ENCODE measurements at places on chromosomes 1 and 21.

GRCh38 chr1:84691122-84691783, 992 bp upstream of the SSX2IP start:
- DNase-seq, result no peak

- no peak for DNase-seq
Observed at GRCh38 chr1:22709891-22710700, 543 bp upstream of the EPHB2 start.

DNA sequence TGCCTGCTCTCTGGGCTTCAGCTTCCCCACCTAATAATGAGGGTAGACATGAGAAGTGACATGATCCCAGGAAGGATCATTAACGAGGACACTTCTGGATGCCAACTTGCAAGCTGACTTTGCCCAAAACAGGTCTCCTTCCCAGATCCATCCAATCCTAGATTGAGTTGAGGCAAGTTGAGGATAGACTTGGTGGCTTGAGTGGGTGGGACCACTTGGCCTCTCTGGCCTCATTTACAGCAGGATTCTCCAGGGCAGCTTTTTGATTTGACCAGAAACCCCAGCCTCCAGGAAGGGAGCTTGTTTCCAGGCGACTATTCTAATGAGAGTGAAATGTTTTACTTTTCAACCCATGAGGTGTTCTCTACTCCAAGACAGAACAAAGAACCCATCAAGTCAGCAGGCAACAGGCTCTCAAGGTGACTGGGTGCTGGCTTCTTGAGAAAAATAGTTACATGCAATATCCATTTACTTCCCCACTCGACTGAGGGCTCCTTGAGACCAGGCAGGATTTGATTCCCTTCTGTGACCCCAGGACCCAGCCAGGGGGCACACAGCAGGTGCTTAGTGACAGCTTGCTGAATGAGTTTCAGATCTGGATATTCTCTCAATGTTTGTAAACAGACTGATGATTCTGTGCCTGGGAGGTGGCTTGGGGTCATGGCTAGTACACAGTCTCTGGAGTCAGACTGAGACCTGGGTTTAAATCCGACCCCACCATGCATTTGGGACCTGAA, 128.2 kb downstream of the DMRTB1 start:
- DNase-seq, result peak; percentile 71

GRCh38 chr1:19421365-19421764, 64.0 kb downstream of the CAPZB start:
- DNase-seq, result no peak

- DNase-seq, result no peak
Observed at GRCh38 chr1:67721650-67722291, 36.8 kb downstream of the GADD45A start.

GRCh38 chr1:4083231-4084047, 183.4 kb upstream of the C1orf174 start:
- no peak for DNase-seq

- DNase-seq, result no peak
Observed at GRCh38 chr1:2971609-2972008, 49.7 kb upstream of the ACTRT2 start.

DNA sequence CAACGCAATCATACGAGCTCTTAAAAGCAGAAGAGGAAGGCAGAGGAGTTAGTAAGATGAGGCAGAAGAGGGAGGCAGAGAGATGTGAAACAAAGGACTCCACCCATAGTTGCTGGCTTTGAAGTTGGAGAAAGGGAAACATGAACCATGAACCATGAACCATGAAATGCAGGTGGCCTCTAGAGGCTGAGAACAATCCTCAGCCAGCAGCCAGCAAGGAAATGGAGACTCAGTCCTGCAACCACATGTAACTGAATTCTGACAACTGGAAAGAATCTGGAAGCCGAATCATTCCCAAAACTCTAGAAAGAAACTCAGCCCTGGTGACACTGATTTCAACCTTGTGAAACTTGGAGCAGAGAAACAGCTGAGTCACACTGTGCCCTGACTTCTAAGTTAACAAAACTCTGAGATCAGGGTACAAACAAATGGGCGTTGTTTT, 10.1 kb downstream of the DIPK1A start:
- no peak for DNase-seq

DNA sequence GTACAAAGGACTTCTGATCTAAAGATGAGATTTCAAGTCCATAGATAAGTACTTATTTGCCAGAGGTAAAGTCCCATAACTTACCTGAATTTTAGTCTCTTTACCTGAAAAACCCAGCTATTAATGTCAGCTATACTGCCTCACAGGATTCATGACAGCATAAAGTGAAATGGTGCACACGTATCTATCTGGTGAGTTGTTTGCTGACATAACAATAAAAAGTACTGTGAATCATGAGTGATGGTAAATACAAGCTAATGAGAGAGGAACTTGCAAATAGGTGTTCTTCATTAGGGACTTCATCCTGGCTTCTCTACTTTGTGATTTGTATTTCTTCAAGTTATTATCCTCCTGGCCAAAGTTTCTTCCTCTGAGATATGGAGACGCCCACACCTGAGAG, 225.1 kb upstream of the C8B start:
- no peak for DNase-seq

GRCh38 chr1:235888119-235888643, 21.5 kb upstream of the LYST start:
- DNase-seq, result no peak

DNA sequence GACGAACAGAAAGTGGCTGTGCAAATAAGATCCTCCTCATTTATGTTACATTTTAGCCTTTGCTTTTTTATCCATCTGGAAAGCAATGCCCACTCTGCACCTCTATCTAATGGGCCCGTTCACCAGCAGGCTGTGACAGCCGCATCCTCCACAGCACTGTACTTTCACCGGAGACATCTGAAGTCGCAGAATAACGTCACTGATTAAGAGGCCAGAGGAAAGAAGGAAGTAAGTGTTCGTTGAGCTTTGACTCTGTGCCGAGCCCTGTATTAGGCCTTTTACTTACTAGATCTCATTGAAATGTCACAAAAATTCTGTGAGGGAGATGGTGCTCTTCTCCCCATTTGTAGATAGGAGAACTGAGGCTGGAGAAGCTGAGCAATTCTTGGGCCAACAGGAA, 62.3 kb downstream of the KAZN start:
- DNase-seq, result no peak

- no peak for DNase-seq
Observed at GRCh38 chr1:204563307-204563706, 47.1 kb downstream of the MDM4 start.

DNA sequence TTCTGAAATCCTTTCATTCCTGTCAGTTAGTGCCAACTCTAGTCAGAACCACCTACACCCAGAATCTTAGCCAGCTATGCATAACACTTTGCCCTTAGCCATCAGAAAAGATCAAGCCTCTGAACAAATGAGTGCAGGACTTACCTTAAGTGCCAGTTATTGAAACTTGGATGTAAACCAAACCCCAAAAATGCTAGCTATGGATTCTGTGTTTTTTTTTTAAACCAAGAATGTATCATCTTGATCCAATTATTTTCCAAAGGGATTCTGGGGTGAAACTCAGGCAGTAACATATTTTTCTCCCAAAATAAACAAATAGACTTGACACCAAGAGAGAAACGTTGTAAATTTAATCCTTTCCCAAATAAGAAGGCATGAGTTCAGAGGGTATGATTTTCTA, 538.6 kb upstream of the ADAMTS5 start:
- no peak for DNase-seq

GRCh38 chr1:200381256-200381984, 28.4 kb downstream of the ZNF281 start:
- no peak for DNase-seq

DNA sequence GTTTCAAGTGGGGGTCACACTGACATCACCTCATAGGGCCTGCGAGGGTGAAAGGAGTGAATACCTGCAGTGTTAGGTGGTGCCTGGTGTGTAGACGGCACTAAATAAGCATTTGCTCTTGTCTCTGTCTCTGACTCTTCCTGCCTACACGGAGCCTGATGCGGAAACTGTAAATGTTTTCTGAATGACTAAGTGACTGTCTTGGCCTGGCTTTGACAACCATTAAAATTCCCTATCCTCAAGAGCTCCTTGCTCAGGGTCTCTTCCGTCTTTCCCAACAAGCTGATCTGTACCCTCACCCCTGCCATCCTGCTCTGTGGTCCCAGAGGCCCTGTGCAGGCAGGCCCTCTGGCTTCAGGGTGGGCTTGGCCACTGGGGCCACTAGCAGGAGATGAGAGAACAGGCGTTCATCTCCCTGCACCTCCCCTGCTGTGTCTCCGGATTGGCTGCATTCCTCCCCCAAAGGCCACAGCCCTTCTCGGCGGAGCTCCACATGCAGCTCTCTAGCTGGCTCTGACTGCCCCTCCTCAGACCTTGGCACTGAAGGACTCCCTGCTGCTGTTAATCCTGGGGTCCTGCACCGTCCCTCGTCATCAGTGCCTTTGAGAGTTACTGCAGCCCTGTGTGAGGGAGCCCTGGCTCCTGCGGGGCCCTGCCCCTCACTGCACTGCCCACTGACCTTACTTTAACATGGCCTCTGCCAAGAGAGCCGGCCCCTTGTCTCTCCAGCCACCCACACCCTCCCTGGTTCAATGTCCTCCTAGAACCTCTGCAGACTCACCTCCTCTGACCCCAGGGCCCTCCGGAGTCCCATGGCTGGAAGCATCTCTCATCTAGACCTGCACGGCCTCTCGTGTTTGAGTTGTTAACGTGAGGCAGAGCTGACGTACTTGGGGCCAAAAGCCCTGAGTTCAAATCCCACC, 211.1 kb downstream of the MATN1 start:
- peak; percentile 88 for DNase-seq

DNA sequence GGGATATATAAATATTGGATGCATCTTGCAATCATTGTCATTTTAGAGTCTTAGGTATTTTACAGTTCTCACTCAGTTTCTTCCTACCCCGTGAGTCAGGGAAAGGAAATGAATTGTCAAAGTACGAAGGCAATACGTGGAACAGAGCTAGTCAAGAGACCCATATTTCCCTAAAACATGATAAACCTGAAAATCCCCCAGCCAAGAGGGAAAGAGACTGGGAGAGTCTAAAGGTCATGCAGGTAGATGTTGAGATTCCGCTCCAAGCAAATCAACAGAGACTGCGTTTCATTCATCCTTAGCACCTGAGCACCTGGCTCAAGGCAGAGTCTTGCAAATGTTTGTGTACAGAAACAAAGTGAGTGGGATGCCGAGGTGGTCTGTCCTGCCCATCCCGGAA, 58.0 kb downstream of the SH3GLB1 start:
- no peak for DNase-seq

- DNase-seq, result no peak
Observed at GRCh38 chr1:110779636-110780035, 93.3 kb upstream of the CD53 start.

Measured in vagina (tissue), 2 donors.